ENCODE measurements at places on chromosomes 11 and 22. TPM values are rescaled to one million over a fixed set of nuclear protein-coding genes. Genes with fewer than 3 reads are reported as not detected.

DNA sequence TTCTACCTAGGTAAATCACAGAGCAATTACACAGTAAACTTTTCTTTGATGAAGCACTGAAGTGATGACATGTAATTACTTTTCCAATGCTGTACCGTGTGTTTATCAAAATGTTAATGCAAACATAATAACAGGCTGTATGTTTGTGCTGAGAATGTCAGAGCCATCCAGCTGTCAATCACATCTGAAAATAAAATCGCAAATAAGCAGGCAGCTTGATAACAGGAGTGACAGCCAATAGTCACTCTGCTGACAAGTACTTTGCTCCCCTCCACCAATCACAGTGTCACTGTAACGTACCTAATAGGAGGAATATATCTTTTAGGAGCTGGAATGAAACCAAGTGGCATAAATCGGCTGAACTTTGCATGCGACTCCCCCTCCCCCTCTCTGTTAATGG, 119.7 kb downstream of the KIRREL3 start:
- no peak for DNase-seq

DNA sequence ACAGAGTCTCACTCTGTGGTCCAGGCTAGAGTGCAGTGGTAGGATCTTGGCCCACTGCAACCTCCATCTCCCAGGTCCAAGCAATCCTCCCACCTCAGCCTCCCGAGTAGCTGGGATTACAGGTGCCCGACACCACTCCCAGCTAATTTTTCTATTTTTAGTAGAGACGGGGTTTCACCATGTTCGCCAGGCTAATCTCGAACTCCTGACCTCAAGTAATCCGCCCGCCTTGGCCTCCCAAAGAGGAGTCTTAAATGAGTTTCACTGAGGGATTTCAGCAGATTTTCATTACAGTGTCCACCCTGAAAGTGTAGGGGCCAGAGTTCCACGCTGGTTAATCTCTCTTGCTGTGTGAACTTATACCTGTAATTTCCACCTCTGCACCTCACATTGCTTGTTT, 412 bp upstream of the RPS3 start:
- no peak for DNase-seq

DNA sequence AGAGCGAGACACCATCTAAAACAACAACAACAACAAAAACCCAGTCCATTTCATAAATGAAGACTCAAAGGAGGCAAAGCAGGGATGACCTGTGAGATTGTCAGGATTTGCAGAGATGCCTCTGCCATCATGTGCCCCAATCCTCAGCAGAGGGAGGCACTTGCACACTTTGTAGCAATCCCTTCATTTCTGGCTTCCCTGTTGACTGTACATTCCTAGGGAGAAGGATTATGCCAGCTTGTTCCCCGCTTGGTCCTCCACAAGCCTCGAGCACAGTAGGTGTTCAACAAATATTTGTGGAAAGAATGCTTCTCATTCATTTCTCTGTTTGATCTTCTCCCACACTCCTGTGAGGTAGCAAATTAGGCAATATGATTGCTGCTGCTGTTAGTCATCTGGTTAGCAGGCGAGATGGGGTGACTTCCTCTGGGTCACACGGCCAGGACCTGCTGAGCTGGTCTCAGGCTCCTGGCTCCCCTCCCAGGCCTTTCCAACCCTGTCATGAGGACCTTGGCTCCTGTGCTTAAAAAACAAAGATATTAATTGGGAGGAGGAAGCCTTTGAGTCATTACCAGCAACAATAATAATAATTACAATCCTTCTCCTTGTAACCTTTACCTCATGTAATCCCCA, 34.1 kb downstream of the LIF start:
- DNase-seq, result no peak

DNA sequence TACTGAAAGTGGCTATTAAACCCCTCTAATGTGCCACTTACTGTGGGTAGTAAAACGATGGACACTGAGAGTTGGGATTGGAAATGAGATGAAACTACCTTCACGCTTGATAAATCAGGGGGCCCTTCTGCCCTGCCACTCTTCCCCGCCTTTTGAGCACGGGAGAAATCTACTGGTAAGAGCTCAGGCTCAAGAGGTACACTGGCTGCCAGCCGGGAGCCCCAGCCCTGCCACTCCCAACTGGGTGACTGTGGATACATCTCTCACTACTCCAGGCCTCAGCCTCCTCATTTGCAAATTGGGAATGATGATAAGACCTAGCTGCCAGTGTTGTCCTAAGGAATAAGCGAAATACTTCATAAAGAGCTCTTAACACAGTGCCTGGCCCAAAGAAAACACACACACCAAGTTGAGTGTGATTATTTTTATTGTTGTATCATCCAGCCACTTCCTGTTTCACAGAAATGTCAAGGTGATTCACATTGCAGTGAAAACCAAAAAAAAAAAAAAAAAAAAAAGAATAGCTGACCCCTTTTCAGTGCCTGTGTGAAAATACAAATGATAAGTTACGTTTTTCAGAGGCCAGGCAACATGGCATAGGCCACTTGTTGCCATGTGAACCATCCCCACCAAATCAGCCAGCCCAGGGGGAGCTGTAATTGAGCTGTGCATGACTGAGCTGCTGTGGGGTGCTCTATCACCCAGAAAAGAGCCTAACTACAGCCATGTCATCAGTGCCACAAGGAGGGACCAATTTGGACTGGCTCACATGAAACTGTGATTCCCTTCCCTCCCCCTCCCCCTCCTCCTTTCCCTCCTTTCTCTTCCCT, 4.4 kb upstream of the ZNRD2 start:
- no peak for DNase-seq

GRCh38 chr11:18243783-18244362, 4.6 kb downstream of the SAA2 start:
- no peak for DNase-seq

DNA sequence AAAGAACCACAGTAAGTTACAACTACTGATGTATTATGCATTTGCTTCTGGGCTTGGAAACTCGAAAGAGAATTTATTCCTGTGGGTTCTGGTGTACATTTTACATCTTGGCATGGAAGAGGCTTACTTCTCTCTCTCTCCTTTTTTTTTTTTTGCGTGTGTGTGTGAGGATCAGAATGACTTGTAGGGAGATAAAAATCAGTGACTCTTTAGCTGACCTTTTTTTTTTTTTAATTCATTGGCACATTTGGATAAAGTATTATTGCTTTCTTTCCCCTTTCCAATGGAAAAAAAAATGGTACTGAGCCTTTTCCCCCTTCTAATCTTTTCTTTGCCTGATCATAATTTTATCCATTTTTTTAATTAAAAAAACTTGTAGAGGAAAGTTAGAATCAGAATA, 43.5 kb downstream of the EXT2 start:
- no peak for DNase-seq

SLC22A6 gene
- not detected for total RNA-seq

DNA sequence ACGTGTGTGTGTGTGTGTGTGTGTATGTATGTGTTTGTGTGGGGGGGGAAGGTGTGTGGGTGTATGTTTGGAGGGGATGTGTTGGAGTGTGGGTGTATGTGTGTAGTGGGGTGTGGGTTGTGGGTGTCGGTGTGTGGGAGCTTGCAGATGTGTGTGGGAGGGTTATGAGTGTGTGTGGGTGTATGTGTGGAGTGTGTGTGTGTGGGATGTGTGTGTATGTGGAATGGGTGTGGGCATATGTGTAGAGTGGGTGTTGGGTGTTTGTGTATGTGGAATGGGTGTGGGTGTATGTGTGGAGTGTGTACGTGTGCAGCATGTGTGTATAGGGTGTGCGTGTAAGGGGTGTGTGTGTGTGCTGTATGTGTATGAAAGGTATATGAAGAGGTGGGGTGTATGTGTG, 14.7 kb downstream of the STX3 start:
- DNase-seq, result no peak

DNA sequence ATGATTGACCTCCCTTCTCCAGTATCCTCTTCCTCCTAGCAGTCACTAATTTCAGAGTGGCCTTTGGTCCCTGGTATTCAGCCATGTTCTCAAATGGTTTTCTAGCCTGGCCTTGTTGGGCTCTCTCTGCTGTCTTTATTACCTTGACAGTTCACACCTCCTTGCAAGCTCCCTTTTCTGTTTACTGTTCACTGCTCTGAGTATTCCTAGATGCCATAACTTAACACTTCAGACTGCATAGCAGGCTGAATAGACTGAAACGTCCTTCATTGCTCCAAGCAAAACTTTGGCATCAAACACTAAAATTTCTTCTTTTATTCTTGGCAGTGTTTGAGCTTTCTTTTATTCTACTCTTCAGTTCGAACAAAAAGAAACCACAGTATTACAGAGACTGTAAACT, 49.7 kb upstream of the SLC25A18 start:
- no peak for DNase-seq

GRCh38 chr11:28105869-28106268, 2.1 kb downstream of the KIF18A start:
- DNase-seq, result no peak

PIWIL4 gene
- total RNA-seq, result 5.0 TPM
